ENCODE measurements at places on chromosomes 4 and X. TPM values are rescaled to one million over a fixed set of nuclear protein-coding genes. Genes with fewer than 3 reads are reported as not detected.

GRCh38 chr4:41236032-41236431 is 20.7 kb upstream of the UCHL1 start:
- H3K4me3 ChIP-seq = no peak overlapping the region
- no peaks in the 10 kb centered on the region for H3K4me1 ChIP-seq
- DNase-seq = no peak
- H3K27me3 ChIP-seq = no peaks in the 10 kb centered on the region
- H3K27ac ChIP-seq = no peak overlapping the region

DNA sequence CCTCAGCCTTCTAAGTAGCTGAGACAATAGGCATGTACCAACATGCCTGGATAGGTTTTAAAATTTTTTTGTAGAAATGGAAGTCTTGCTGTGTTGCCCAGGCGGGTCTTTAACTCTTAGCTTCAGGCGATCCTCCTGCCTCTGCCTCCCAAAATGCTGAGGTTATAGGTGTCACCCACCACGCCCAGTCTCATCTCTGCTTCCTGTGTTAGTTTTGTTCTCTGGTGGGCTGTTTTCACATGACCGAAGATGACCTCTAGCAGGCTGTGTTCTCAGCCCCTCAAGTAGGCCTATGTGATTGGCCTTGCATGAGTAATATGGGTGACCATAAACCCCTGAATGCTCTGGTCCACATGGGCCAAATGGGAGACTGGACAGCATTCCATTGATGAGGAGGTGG is 56.8 kb upstream of the MSANTD1 start:
- H3K27me3 ChIP-seq = no peaks in the 10 kb centered on the region
- H3K27ac ChIP-seq = peak overlapping the region; percentile 55
- DNase-seq = no peak
- peaks cover 25% of the 10 kb centered on the region for H3K36me3 ChIP-seq

- no peak overlapping the region for H3K4me3 ChIP-seq
- no peaks in the 10 kb centered on the region for H3K4me1 ChIP-seq
- H3K27me3 ChIP-seq = no peaks in the 10 kb centered on the region
- H3K36me3 ChIP-seq = no peaks in the 10 kb centered on the region
- no peak for DNase-seq
These were observed 17.7 kb upstream of the GRIPAP1 start for GRCh38 chrX:49019599-49020249.

GRCh38 chr4:79287718-79288117 is 38.1 kb downstream of the NAA11 start:
- no peak overlapping the region for H3K4me3 ChIP-seq
- H3K4me1 ChIP-seq = no peaks in the 10 kb centered on the region
- no peak for DNase-seq
- H3K27ac ChIP-seq = no peak overlapping the region
- H3K36me3 ChIP-seq = no peaks in the 10 kb centered on the region

DNA sequence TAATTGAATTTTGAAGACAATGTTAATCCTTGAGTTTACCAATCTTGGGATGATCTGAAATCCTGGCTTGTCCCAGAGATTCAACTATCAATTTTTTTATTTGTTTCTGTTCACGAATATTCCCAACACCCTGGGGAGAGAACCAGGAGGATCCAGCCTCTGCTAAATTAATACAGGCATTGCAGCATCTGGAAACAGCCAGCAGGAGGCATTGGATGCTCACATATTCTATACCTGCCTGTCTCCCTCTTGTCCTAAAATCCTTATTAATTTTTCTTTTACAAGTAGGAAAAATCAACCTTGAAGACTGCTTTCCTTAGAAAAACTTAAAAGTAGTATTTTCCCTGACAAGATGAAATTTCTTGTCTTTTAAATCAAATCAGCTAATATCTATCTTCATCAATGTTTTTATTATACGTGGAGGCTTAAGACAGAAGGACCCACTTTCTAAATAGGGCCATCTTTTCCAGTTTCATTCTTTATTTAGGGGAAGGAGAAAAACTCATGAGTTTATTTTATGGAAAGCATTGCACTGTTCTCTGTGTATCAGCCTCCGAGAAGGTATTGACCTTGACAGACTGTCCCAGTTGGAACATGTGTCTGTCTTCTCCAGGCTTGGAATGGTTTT is 102.4 kb downstream of the CLNK start:
- no peaks in the 10 kb centered on the region for H3K4me1 ChIP-seq
- H3K27ac ChIP-seq = no peak overlapping the region
- no peak overlapping the region for H3K4me3 ChIP-seq
- no peaks in the 10 kb centered on the region for H3K36me3 ChIP-seq
- no peaks in the 10 kb centered on the region for H3K27me3 ChIP-seq

- H3K36me3 ChIP-seq = no peaks in the 10 kb centered on the region
- H3K27ac ChIP-seq = no peak overlapping the region
- H3K27me3 ChIP-seq = no peaks in the 10 kb centered on the region
- H3K4me3 ChIP-seq = no peak overlapping the region
- no peaks in the 10 kb centered on the region for H3K4me1 ChIP-seq
These were observed 222.7 kb upstream of the LNX1 start for GRCh38 chr4:53813998-53814397.

GRCh38 chr4:186081202-186081807 is 12.3 kb downstream of the TLR3 start:
- DNase-seq = no peak
- no peaks in the 10 kb centered on the region for H3K4me1 ChIP-seq
- H3K27me3 ChIP-seq = no peaks in the 10 kb centered on the region

Gene SPARCL1
- not detected for total RNA-seq

Gene FGB
- total RNA-seq = not detected

Gene FRMD7
- not detected for total RNA-seq

Gene SHROOM3
- not detected for total RNA-seq

Data from CD8-positive, alpha-beta memory T cell (primary cell).